ENCODE measurements at places on chromosomes 4 and X.

- DNase-seq: no peak
These were observed 92.6 kb downstream of the IL13RA2 start for GRCh38 chrX:114924856-114925255.

- no peak for DNase-seq
These were observed 160.9 kb downstream of the GATB start for GRCh38 chr4:151599863-151600262.

DNA sequence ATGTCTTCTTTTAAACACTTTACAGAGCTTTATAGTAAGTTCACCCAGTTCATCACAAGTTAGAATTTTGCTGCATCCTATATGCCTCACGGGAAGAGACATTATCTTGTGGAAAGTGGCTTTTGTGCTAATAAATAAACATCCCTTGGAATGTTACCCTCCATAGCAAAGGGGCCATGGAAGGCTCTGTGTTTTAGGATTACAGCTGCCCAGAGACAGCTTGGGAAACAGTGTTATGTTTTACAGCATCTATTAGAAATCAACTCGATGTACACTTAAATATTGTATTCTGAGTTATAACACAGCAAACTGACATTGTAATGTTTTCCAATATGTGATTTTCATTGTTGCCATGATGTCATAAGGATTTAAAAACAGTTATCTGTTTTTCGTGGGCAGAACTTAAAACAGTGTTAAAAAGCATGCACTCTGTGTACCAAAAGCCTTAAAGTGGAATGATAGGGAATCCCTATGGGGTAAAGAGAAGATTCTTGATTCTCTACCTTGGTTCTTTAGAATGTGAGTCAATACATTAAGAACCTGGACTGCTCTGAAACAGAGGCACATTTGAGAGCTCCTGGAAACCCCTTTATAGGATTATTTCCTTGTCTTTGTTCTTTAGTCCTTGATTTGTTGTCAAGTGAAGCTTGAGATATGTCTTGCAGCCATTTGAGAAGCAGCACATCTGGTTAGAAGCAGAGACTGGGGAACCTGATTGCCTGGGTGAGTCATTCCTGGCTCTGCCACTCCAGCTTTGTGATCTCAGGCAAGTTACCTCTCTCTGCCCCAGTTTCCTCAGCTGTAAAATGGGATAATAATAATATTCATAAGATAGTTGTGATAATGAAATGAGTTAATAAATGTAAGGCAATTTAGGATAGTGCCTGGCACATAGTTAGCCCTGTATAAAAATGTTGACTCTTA, 41.6 kb downstream of the ARHGAP10 start:
- no peak for DNase-seq

GRCh38 chr4:137531986-137532868, at the start of gene PCDH18:
Gene PCDH18, minus strand, starts transcription at chr4:137532494. Its CDS starts 406 bp downstream, at chr4:137532088.
- no peak for DNase-seq

- DNase-seq: no peak
These were observed 131.7 kb upstream of the NALF2 start for GRCh38 chrX:69372435-69372834.

DNA sequence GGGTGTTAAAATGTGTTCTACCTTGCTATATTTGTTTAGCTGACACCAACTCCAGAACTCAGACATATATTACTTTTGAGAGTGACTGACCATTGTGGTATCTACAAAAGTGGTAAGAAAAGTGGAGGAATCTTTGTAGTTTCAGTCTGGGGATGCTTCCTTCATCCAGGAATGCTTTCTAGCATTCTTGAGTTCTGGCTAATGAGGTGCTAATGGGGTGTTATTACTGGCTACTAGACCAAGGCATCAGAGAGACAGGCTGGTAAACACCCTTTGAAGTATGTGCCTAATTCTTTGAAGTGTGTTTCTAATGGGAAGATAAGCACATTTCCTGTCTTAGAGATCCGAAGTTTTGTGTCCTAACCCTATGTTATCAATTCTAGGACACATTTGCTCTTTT, 310.4 kb downstream of the SPRY1 start:
- no peak for DNase-seq

DNA sequence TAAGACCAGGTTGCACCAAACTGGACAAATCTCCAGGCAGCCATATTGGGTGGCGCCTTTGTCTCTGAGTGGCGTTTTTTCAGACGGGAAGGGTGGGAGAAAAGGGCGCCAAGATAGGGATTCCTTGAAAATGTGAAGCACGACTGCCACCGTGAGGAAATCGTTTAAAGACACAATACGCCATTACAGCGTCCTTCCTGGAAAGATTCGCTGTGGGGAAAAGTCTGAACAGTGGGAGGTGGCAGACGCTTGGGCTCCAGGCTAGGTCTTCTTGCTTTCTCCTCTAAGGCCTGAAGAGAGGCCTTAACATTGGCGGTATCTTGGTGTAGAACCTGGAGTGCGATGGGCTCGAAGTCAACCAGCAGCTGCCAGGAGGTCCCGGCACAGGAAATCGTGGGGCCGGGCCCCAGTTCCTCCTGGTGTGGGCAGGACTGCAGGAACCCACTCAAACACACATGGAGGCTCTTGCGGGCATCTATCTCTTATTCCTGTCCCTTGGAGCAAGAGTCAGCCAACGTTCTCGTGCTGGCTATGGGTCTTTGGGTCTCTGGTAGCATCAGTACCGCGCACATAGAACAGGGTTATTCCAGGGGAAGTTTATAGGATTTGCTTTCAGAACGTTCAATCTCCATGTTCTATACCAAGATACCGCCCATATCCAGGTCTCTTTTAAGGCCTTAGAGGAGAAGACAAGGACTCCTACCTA, 208.8 kb downstream of the OR13H1 start:
- peak; percentile 9 for DNase-seq

- no peak for DNase-seq
These were observed 1250.4 kb downstream of the PCDH18 start for GRCh38 chr4:136281889-136282288.
